Dermis blood vessel endothelial cell (primary cell): ENCODE measurements at places on chromosomes 12 and 14. TPM values are rescaled to one million over a fixed set of nuclear protein-coding genes. Genes with fewer than 3 reads are reported as not detected.

The CLEC1A gene
- total RNA-seq = 16.2 and 26.2 TPM in 2 replicates

The STON2 gene
- 100 and 119 TPM in 2 replicates for total RNA-seq

The TPPP2 gene
- not detected in 2 replicates for total RNA-seq

The RD3L gene
- not detected in 2 replicates for total RNA-seq

The SOAT2 gene
- not detected in 2 replicates for total RNA-seq

The KCNH3 gene
- 0.09 TPM in 1 of 2 replicates, not detected in the other for total RNA-seq

The KRT3 gene
- total RNA-seq = not detected in 2 replicates
